ENCODE measurements at places on chromosomes 7 and 10. TPM values are rescaled to one million over a fixed set of nuclear protein-coding genes. Genes with fewer than 3 reads are reported as not detected.

Gene GPNMB
- total RNA-seq, result 208 TPM

Gene CYP26C1
- not detected for total RNA-seq

Gene LIPK
- total RNA-seq, result not detected

Gene CH25H
- total RNA-seq, result 0.17 TPM

Gene HOXA9
- 7.8 TPM for total RNA-seq

All from mammary epithelial cell (primary cell).